ENCODE measurements at places on chromosomes 2 and 18. TPM values are rescaled to one million over a fixed set of nuclear protein-coding genes. Genes with fewer than 3 reads are reported as not detected.

- DNase-seq = no peak
Observed at GRCh38 chr18:44819944-44820510, 139.3 kb downstream of the SETBP1 start.

GRCh38 chr2:11177871-11178690, 22.8 kb downstream of the SLC66A3 start:
- DNase-seq = no peak

- no peak for DNase-seq
Observed at GRCh38 chr18:39521164-39521563, 1955.6 kb upstream of the CELF4 start.

GPBAR1 gene
- total RNA-seq = not detected
